ENCODE measurements at places on chromosomes 3 and 15.

DNA sequence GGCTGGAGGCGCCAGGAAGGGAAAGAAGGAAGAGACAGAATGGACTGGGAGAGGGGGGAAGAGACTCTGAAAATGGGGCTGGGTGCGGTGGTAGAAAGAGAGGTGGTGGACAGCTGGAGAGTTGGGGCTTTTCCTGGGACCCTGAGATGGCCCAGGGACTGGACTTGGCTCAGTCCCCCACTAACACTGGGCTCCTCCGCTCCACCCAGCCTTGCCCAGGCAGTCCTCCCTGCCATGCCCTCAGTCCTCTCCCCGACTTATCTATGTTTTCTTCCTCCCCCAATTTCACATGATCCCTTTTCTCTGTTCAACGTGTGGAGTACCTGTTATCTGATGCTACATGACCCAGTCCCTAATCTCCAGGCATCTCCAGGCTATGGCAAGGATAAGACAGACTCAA is 6.3 kb upstream of the HCN4 start:
- DNase-seq, result no peak

GRCh38 chr15:33104212-33104611 is 90.3 kb downstream of the FMN1 start:
- DNase-seq, result no peak

GRCh38 chr3:42226470-42227425 is 39.2 kb downstream of the CCK start:
- no peak for DNase-seq

- DNase-seq, result no peak
Measured at GRCh38 chr3:13963137-13963886, 83.4 kb upstream of the WNT7A start.

GRCh38 chr3:195182470-195182795 is 88.5 kb downstream of the XXYLT1 start:
- DNase-seq, result no peak
